ENCODE measurements at places on chromosomes 11 and 22.

DNA sequence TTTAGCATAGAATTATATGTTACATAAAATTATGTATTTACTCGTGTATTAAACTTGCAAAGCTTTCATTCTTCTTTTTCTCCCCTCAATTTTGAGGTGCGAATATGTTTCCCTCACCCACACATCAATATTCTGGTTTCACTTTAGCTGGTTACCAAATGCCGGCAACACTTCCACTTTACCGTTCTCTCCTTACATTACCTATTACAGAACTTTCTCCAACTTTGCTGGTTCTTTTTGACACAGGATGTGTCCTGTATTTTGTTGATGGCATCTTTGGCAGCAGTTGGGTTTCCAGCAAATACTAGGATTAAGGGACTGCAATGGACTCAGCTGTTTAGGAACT is 84.9 kb downstream of the PRR5L start:
- DNase-seq, result no peak

DNA sequence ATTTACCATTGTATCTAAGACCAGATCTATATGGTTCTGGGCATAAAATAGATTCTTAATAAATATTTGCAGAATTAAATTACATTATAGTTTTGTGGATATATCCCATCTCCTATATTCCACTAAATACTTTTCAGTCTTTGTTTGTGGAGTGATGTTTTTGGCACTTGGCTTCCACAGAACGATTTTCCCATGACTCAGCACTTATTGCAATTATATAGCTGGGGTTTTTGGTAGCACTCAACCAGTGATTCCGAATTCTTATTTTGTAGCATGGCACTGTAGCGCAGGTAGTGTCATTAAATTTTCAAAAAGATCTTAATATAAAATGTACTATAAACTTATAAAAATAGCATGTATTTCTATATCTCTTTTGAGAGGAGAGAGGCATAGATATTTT is 221.2 kb downstream of the TRPC6 start:
- no peak for DNase-seq

DNA sequence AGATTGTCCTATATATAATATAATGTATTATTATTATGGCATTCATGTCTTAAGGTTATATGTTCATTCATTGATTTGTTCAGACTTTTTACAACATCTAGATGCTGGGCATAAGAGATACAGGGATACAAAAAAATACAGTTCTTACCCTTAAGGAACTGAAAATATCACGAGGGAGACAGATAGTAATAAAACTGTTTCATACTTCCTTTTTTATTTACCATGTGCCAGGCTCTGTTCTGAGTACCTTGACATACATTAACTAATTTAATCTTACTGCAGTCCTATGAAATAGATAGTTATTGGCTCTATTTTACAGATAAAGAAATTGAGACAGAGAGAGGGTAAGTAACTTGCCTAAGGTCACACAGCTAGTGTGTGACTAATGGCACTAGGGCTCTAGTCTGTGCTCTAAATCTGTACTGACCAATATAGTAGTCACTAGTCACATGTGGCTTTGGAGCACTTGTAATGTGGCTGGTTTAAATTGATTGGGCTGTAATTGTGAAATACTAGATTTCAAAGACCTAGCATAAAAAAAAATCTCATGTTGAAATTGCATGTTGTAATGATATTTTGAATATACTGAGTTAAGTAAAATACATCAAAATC is 21.3 kb downstream of the TRIM44 start:
- DNase-seq, result no peak

DNA sequence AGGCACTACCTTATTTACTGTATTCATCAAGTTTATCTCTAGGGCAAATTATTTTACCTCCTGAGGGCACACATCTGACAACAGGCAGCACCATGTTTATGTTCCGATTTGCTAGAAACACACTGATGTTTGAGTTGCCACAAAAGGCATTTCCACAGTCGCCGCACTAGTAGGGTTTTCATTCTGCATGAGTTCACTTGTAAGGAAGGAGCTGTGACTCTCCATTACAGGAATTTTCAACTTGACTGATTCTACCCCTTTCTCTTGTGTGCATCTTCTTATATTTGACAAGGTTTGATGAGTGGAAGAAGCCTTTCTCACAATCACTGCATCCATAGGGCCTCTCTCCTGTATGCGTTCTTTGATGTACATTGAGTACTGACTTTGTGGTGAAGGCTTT is 455.9 kb upstream of the CNTN5 start:
- DNase-seq, result no peak

GRCh38 chr11:68735646-68736045 is 15.7 kb downstream of the TESMIN start:
- DNase-seq, result no peak

DNA sequence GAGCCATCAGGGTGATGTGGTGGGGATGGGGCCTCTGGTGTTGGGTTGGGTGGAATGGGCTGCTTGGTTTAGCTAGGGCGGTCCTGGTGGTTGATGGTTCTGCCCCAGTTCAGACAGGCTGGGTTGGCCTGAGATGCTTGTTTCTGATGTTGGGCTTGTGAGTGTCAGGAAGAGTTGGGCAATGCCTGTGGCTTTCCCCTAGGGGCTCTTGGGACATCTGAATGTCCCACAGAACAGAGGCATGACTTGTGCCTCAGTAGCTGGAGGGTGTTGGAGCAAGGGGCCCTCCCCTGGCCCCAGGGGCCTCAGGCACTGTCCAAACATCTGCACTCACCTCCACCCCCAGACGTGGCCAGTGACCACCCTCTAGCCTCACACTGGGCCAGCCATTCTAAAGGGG is 14.0 kb upstream of the CTSD start:
- DNase-seq, result no peak

DNA sequence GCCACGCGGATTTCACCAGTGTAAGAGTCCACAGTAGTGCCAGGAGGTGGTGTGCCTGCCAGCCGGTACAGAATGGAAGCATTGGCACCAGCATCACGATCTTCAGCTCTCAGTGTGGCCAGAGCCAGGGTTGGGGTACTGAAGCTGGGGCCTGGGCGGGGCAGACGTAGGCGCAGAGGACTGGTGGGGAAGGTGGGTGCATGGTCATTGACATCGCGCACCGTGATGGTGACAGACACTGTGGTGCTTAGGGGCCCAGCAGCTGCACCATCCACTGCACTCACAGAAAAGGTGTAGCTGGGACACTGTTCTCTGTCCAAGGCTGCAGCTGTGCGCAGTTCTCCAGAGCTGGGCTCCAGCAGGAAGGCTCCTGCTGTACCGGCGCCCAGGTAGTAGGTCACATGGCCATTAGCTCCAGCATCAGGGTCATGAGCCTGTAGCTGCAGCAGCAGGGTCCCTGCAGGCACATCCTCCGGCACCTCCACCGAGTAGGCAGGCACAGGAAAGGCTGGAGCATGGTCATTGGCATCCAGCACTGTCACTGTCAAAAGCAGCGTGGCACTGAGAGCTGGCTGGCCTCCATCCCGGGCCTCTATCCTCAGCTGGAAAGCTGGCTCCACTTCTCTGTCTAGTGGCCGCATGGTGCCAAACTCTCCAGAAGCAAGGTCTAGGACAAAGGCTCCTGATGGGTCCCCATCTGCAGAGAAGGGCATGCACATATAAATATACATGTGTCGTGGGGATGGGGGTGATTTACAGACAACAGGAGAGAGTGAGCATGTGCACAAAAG is 7.9 kb upstream of the TPP1 start:
- DNase-seq, result no peak

DNA sequence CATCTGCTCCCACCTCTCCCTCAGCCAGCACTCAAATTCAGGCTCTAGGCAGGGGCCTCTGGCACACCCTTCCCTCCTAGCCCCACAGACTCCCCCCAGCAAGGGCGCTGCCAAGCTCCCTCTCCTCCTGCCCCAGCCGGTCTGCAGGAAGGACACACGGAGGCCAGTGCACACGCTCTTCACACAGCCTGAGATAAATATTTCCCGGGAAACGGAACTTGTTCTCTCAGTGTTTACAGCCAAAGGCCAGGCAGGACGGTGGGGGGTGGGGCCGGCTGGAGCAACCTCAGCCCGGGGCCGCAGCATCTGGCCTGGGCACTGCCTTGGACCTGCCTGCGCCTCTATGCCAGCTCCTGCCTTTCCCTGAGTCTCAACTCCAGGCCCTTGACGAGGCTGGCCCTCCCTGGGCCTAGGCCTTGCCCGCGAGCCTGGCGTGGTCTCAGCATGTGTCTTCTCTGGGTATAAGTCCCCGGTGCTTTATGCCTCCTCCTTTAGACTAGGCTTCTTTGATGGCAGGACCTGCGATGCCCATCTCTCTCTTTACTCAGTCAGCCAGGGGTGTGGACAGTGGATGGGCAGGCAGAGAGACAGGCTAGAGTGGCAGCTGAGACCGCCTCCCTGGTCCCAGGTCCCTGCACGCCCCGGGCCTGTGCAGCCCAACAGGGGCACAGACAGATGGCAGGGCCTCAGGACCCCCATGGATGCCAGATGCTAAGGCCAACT is 48.4 kb downstream of the PDE2A start:
- DNase-seq, result no peak

- DNase-seq, result peak; percentile 18
Observed at GRCh38 chr22:47842119-47842518, 1079.7 kb downstream of the TBC1D22A start.

GRCh38 chr11:134207538-134208239 is 16.1 kb downstream of the NCAPD3 start:
- no peak for DNase-seq

Data from SW480 (cell line).